HFF-Myc (cell line): ENCODE measurements at places on chromosomes 7 and 10.
A peak's percentile ranks its signal among the peaks of the same experiment; 100 is the strongest.

GRCh38 chr7:38822549-38822948 lies 86.4 kb downstream of the VPS41 start:
- no peak for DNase-seq

DNA sequence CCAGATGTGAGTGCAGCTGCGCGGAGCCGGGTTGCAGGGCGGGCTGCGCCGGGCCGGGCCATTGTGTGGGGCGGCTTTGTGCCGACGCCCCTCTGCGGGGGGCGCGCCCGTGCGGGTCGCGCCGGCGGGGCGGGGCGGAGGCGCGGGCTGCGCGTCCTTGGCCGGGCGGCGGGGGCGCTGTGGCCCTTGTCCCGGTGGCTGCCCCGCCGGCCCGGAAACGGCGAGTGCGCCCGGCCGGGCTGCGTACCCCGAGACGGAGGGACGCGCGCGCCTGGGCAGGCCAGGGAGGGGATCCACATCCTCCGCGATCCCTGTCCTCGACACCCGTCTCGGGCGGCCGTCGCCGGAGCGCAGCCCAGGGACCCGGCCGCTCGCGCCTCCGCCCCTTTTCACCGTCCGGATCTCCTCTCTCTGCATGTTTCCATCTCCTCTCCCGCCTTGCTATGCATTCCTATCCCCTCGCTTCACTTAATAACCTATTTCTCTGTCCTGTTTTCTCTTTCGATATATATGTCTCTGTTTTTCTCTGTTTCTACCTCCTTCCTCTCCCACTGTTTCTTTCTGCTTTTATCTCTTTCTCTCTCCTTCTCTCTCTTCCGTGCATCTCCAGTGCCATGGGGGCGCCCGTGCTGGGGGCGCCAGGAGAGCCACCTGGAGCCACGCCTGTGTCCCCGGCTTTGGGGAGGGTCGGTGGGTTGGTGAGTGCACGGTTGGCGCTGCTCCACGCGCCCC lies 765 bp downstream of the PFKFB3 start:
- DNase-seq, result no peak

GRCh38 chr7:39838326-39838725 lies 111.7 kb upstream of the CDK13 start:
- DNase-seq, result peak; percentile 14

DNA sequence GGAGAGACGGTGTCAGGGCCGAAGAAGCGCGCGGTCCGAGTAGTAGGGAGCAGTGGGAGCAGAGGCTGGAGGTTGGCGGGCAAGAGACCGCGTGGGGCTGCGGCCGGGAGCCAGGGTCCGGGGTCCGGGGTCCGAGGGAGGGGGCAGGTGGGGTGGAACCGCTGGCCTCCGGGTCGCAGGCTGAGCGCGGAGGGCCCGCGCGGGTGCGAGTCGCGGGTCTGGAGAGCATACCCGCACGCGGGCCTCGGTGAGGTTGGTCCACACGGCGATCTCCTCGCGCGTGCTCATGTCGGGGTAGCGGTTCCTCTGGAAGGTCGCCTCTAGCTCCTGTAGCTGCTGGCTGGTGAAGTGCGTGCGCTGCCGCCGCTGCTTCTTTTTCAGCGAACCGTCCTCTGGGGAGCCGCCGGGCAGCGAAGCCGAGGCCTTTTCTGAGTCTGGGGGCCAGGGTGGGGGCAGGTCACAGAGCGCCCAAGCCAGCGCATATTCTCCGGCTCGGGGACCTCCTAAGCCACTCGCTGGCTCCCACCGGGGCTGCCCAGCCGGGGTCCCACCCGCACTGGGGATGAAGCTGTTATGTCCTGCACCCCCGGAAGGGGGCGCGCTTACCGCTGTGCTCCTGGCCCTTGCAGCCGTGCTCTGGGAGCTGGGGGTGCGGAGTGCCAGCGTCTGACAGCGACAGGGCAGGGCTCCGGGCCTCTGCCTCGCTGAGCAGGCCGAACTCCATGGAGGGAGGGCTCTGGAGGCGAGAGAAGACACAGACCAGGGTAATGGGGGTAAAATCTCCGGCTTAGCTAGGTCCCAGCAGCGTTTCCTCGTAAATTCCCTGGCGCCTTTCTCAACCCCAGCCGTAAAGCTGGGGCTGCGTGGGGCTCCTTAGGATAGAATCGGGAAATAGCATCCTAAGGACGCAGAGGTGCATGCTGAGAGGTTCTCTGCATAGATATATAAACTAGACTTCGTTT lies 5.5 kb downstream of the ELOVL3 start:
- DNase-seq, result no peak

GRCh38 chr7:155578016-155578415 lies 31.7 kb upstream of the CNPY1 start:
- no peak for DNase-seq

GRCh38 chr7:126957443-126957842 lies 295.3 kb downstream of the GRM8 start:
- no peak for DNase-seq

DNA sequence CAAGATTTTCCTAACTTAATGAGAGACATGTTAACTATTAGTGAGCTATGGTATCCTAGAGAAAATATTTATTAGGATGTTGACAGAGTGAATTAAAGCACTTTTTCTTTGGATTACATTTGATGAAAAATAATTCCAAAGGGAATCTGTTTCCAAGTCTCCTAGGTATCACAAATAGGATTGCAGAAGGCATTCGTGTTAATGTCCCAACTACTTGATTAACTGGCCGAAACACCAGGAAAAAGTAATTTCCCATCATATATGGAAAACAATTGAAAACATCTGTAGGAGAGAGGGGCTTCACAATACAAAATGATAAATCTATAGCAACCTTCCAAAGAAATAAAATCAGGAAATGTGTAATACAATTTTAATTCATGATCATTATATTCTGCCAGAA lies 406.7 kb downstream of the PARD3 start:
- no peak for DNase-seq
